ENCODE measurements at places on chromosomes 3 and 15.

DNA sequence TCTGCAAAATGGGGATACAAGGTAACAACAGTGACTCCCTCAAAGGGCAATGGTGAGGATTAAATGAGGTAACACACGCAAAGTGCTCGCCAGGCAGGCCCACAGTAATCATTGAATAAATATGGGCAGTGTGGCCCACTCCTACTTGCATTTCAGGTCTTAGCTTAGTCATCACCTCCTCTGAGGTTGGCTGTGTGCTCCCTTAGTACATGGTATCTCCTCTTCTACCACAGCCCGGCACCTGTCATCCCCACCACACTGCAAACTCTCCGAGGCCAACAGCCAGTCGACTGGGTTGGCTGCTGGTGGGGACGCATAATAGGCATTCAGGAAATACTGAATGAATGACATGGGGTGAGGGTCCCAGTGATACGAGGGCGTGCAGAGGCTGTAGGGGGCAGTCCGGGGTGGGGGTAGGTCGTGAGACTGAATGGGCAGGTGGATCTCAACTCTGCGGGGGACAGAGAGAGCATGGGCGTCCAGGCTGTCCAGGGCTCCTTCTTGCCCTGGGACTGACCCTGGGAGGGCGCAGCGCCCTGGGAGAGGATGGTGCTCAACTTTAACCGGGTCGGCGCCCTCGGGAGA lies 375 bp upstream of the MYZAP start:
- no peak for DNase-seq

DNA sequence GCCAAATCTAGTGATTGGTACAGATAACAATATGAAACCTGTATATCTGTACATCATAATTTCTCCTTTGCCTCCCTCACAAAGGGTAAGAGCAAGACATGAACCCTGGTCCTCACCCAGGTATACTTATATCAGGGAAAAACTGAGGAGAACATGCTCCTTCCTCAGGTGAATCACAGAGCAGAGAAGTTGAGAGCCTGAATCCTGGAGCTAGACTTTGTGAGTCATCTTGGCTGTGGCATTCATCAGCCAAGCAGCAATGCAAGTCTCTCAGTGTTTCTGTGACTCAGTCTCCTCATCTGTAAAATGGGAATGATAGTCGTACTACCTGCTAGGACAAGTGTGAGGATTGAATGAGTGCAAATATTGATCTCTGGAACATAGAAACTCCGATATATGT lies 165.7 kb upstream of the ADAMTS9 start:
- no peak for DNase-seq

- DNase-seq = no peak
Observed at GRCh38 chr3:166575161-166575560, 737.9 kb upstream of the BCHE start.

DNA sequence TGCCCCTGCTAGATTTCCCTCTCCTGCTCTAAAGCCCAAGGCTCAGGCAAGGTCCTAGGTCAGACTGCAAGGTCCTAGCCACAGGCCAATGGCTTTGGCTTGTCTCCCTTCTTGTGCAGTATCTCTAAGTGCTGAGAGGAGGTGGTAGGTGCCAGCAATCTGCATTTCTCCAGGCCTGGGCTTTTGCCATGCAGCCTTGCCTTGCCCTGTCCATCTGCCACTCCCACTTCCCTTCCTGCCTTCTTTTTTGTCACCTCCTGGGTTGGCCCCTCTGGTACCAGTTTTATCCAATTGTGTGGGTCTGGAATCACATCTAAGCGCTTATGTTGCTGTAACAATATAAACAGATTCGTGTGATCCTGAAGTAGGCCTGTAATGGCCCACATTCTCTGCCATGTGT lies 109.9 kb downstream of the MYRIP start:
- DNase-seq = no peak

DNA sequence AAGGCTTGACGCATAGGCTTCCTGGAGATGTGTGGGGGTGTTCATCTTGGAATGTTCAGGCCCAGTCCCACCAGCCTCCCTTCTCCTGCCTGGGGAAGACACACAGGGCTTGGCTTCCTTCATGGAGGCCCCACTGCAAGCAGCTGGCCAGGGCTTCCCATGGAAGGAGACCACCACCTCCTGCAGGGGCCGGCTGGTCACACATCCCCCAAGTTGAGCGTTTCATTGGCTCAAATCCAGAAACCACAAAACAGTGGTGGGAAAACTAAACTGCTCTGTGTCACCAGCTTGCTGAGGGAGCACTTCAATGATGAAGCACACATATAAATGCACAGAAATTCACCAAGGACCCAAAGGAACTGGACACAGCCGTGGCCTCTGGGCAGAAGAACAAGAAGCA lies 8.3 kb downstream of the IQSEC1 start:
- DNase-seq = no peak

- DNase-seq = peak; percentile 32
Observed at GRCh38 chr3:186931532-186932280, 1.4 kb downstream of the ST6GAL1 start.

GRCh38 chr3:136974670-136975069 lies 16.9 kb downstream of the IL20RB start:
- DNase-seq = no peak

- DNase-seq = no peak
Observed at GRCh38 chr3:58104151-58104550, 95.9 kb downstream of the FLNB start.

DNA sequence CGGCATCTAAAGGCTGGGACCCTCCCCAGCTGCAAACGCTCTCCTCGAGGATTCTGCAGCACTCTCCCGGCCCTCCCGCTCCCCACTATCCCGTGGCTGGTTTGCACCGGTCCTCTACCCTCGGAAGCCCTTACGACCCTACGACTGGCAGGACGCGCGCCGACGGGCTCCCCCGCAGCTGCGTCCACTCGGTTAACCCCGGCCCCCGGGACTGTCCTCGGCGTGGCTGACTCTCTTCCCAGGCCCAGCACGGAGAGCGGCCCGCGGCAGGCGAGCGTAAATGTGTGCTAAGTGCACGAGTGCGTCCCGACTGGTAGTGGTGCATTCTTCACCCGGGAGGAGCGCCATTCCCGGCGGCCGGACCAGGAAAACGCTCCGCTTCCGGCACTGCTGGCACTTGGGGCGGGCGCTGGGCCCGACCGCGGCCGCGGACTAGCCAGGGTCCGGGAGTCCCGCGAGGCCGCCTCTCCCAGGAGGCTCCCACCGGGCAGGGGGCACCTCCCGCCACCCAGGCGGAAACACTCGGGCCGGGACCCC lies 508 bp downstream of the GORASP1 start:
- DNase-seq = peak; percentile 51

GRCh38 chr3:187728940-187729583 lies 16.2 kb downstream of the BCL6 start:
- DNase-seq = no peak

GRCh38 chr15:37101980-37102304 lies 1.6 kb upstream of the MEIS2 start:
- peak; percentile 90 for DNase-seq

GRCh38 chr3:11452312-11452711 lies 180.1 kb downstream of the ATG7 start:
- DNase-seq = no peak

DNA sequence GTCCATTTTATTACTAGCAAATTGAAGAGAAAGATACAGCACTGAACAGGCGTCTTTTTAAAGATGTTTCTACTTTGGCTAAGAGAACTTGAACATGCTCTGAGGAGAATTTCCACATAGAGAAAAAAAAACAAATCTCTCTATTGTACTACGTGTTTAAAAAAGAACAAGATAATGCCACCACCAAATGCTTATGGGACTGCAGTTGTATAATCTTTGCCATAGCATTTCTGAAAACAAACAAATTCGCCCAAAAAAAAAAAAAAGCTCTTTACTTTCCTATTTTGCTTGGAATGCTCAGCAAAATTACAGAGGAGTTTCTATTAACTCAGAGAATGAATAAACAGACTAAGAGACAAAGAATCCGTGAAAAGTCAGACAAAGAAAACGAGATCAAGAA lies 114.2 kb downstream of the CNTN3 start:
- DNase-seq = peak; percentile 15

GRCh38 chr3:124459678-124460077 lies 270.6 kb upstream of the UMPS start:
- no peak for DNase-seq

DNA sequence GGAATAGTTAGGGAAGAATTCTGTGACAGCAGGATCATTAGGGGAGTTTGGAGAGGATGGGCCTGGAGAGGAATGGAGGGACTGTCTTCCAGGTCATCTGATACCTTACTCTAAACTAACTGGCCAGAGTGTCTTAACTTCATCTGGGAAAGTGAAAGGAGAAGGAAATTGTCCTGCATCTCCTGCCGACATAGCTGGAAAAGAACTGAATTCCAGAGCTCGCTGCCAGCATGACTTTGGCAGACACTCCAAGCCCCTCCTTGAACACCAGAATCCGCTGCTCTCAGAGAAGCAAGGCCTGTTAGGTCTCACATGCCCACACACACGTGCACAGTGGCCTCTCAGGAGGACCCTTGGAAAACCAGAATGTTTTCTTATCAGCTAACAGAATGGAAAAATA lies 10.5 kb downstream of the ABI3BP start:
- DNase-seq = peak; percentile 90

- DNase-seq = no peak
Observed at GRCh38 chr3:64832098-64832497, 144.3 kb upstream of the ADAMTS9 start.

DNA sequence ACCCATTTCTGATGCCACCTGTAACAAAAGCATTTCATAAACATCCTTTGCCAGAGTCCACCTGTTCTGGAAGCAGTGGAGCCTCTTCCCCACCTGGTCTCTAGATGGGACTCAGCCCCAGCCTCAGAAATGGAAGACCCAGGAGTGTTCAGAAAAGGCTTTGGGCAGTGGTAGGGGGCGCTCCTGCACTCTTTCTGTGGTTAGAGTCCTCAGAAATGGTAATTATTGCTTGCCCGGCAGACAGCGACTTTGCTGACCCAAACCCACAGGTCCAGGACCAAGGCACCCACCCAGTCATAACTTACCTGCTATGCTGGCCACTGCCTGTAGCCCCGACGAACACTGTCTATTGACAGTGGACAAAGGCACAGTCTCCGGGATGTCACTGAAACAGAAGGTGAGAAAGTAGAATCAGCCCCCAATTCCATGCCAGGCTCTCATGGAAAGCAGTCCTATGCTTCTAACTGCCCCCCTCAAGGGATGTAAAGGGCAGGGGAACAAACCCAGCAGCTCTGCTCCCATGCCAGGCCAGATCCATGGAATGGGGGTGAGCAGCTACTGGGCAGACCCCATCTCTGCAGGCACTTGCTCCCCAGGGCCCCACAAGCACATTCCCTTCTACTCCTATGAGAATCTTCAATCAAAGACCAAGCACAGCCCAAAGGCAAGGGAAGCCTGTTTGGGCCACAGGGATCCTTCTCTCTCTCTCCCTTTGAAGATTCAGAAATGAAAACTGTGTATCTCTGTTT lies 5.1 kb downstream of the ACAA1 start:
- peak; percentile 42 for DNase-seq

DNA sequence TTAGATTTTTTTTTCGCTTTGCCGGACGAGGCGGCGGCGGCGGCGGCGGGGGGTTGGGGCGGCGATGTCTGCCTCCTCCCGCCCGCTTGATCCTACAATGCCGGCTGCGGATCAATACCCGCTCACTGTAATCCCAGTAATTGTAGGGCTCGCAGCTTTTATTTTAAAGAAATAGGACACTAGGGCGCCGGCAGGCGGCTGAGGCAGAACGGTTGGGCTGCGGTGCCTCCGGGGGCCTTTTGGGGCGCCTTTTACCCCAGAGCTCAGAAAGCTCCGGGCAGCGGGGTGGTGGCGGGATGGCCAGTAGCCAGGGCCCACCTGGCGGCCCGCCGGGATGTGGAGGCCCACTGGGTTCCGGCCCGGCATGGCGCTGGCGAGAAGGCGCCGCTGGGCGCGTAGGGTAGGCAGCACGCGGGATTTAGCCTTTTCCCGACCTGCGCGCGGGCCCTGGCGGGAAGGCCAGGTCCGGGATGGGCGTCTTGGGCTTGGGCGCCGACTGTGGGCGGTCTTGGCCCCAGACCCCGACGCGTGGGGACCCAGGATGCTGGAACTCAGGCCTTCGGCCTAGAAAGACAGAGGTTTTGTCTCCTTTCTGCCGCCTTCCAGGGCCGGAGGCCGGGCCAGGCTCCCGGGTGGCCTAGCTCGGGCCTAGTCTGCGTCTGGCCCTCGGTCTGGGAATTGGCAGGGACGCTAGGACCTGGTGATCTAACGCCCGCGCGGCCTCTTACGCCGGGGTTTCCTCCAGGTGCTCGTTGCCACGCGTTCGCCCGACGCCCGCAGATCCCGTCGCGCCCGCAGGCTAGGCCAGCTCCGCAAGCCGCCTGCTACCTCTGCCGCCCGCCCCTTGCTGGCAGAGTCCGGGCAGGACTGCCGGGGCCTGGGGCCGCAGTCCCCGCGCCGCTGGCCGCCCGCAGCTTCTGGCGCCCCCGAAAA lies 15.5 kb upstream of the ONECUT1 start:
- DNase-seq = no peak

GRCh38 chr3:186896875-186897274 lies 33.5 kb upstream of the ST6GAL1 start:
- no peak for DNase-seq

DNA sequence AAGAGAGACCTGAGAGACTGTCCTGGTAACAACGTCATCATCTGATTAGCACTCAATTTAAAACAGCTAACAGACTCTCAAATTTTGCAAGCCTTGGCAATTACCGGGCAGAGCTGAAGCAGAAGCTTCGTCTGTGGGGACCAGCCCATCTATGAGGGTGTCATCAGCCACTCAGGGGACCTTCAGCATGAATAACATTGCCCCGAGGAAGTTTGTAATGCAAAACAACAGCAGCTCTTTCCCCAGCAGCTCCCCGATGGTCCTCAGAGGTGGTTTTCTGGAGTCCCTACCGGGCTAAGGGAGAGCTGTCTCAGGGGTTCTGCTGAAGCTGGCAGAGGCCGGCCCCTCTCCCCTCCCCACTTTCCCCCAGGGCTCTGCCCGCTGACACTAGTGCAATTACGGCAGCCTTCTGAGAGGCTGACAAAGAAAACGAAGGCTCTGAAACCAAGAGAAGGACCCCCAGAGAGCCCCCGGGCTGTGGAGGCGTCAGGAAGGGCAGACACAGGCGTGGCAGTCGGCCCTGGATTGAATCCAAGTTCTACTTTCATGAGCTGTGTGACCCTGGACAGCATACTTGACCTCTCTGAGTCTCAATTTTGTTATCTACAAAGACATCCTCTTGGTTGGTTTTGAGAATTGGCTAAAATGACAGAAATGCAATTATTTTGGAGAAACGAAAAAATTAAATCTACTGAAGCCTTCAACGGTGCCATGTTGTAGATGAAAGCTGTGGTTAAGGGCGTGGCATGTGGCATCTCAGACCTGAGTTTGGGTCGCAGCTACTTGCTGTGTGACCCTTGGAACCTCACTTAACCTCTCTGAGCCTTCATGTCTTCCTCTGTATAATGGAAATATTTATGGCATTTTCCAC lies 102.1 kb upstream of the TLE3 start:
- no peak for DNase-seq

DNA sequence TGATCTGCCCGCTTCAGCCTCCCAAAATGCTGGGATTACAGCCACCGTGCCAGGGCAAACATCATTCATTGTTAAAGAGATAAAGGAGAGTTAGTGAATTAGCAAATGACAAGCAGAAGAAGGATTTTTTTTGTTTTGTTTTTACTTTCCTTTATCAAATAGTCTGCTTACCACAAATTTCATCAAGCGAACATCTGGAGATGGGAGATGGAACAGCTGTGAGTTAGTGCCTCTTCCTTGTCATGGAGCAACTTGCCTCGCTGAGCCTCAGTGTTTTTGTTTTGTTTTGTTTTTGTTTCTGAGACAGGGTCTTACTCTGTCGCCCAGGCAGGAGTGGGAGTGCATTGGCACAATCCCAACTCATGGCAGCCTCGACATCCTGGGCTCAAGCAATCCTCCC lies 15.9 kb downstream of the ZNF860 start:
- DNase-seq = no peak

- DNase-seq = no peak
Observed at GRCh38 chr15:100508641-100509300, 20.0 kb downstream of the CERS3 start.
